ENCODE measurements at places on chromosomes 1 and 21. TPM values are rescaled to one million over a fixed set of nuclear protein-coding genes. Genes with fewer than 3 reads are reported as not detected.

- no peak for DNase-seq
Observed at GRCh38 chr1:33305816-33306652, 14.9 kb downstream of the A3GALT2 start.

- DNase-seq, result no peak
Observed at GRCh38 chr1:111538343-111539025, 35.1 kb upstream of the ADORA3 start.

DNA sequence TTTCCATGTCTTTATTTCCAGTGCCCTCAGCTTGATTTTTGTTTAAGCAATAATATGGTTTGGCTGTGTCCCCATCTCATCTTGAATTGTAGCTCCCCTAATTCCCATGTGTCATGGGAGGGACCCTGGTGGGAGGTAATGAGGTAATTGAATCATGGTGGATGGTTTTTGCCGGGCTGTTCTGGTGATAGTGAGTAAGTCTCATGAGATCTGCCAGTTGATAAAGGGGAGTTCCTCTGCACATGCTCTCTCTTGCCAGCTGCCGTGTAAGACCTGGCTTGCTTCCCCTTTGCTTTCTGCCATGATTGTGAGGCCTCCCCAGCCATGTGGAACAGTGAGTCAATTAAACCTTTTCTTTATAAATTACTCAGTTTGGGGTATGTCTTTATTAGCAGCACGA, 559.6 kb upstream of the ADAMTS5 start:
- no peak for DNase-seq

GRCh38 chr1:180899262-180899661, 13.4 kb upstream of the KIAA1614 start:
- DNase-seq, result no peak

DNA sequence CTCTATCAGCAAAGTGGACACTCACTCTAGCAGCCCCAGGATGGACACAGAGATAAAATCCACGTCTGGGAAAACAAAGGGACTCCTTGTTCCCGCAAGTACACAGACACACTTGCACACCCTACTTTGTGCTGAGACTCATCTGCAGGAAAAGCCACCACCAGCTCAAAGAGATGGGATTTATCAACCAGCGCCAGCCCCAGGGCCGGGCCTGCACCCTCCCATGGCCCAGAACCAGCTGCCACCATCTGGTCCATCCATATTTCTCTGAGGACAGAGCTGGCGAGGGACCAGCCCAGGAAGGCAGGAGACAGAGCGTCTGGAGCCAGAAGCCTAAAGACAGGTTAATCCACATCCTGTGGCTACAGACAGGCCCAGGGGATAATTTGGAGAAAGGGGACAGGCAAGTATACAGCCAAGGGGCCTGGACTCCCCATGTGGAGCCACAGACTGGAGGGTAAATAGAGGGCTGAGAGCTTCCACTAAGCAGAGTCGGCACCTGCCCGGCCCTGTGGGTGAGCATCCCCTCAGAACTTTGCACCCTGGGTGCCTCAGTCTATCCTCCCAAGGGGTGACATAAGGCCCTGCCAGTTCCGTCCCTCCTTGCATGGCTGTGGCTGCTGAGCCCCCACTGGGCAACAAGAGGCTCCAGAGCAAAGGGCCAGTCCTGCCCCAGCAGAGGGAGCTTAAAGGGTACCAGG, 233.9 kb downstream of the PTPRU start:
- DNase-seq, result no peak

DNA sequence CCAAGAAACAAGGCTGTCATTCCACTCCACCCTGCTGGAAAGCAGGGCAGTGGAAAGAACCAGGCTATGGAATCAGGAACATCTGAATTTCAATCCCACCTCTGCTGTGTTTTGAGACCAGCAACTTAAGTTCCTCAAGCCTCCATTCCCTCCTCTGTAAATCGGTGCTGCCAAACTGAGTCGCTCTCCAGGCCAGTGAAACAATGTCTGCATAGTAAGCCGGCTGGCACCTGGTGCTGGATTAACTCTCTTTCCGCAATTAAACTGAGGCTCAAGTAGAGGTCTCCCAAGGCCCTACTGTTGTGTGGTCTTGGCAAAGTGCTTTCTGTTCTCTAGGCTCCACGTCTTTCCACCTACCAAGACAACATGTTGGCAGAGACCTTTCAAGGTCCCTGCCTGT, 65.3 kb downstream of the SSBP3 start:
- no peak for DNase-seq

DNA sequence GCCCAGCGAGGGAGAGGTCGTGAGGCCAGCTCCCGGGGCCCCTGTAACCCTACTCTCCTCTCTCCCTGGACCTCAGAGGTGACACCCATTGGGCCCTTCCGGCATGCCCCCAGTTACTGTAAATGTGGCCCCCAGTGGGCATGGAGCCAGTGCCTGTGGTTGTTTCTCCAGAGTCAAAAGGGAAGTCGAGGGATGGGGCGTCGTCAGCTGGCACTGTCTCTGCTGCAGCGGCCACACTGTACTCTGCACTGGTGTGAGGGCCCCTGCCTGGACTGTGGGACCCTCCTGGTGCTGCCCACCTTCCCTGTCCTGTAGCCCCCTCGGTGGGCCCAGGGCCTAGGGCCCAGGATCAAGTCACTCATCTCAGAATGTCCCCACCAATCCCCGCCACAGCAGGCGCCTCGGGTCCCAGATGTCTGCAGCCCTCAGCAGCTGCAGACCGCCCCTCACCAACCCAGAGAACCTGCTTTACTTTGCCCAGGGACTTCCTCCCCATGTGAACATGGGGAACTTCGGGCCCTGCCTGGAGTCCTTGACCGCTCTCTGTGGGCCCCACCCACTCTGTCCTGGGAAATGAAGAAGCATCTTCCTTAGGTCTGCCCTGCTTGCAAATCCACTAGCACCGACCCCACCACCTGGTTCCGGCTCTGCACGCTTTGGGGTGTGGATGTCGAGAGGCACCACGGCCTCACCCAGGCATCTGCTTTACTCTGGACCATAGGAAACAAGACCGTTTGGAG, 23.7 kb upstream of the TNFRSF1B start:
- no peak for DNase-seq

GRCh38 chr1:172545396-172546004, 12.6 kb downstream of the SUCO start:
- no peak for DNase-seq

The SARS1 gene
- total RNA-seq, result 144 TPM

The RAB42 gene
- 1.4 TPM for total RNA-seq

The C1orf210 gene
- 14.6 TPM for total RNA-seq

The DYNLT5 gene
- total RNA-seq, result 1.1 TPM

Measured in suprapubic skin (tissue), 4 donors.